ENCODE measurements at places on chromosomes 1 and 21.
A peak's percentile ranks its signal among the peaks of the same experiment; 100 is the strongest.

GRCh38 chr1:1137256-1138045, 21.6 kb upstream of the C1orf159 start:
- DNase-seq: peak; percentile 69

DNA sequence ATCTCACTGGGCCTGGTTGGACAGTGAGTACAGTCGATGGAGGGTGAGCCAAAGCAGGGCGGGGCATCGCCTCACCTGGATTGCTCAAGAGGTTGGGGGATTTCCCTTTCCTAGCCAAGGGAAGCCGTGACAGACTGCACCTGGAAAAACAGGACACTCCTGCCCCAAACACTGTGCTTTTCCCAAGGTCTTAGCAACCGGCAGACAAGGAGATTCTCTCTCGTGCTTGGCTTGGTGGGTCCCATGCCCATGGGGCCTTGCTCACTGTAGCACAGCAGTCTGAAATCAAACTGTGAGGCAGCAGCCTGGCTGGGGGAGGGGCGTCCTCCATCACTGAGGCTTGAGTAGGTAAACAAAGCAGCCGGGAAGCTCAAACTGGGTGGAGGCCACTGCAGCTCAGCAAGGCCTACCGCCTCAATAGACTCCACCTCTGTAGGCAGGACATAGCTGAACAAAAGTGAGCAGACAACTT, 11.3 kb downstream of the C1orf105 start:
- peak; percentile 48 for DNase-seq

GRCh38 chr1:103160281-103160680, 52.0 kb upstream of the COL11A1 start:
- DNase-seq: no peak

DNA sequence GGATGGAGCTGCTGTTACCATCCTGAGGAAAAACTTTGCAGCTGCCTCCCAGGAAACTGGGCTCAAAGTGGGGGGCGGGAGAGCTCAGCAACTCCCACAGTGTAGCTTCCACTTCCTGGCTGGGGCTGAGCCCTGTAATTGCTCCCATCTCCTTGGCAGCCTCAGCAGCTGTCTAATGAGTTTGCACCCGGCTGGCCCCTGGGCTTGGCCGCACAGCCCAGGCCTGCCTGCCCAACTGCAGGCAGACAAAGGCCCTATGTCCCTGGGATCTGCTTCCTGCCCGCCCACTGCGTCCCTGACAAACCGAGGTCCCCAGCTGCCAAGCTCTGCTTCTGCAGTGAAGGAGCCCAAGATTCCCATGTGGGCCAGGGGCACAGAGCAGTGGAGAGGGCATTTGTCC, 30.1 kb downstream of the EDN2 start:
- DNase-seq: no peak

DNA sequence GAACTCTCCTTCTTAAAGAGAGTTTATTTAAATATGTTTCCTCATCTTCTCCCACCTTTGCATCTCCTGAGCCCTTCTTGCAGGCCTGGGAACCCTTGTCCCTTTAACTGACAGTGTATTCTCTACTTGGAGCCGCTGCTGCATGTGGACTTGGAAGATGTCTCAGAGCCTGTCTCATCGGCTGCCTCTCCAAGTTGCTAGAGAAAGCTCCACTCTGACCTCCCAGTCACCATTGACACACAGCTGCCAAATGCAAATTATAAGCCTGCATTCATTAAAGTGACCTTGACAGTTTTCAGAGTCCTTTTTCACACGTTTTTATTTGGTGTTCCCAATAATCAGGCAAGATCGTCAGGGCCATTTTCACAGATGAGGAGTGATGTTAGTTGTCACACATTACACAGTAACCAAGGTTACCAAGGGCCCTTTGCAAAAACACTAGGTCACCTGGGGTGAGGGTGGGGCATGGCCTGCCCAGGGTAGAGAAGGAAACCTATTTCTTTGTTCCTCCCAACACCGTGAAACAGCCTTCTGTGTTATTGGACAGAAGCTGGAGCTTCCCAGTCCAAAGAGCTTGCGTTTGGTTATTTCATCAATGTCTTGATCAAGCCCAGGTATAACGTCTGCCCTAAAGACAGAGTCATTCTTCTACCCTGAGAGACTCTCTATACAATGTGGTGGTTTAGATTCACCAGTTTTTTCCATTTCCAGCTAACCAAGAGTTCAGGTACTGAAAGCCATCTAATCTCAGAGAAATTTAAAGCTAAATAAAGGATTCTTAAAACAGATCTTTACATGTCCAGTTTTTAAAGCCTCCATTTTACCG, 164.1 kb downstream of the GALNT2 start:
- DNase-seq: no peak

DNA sequence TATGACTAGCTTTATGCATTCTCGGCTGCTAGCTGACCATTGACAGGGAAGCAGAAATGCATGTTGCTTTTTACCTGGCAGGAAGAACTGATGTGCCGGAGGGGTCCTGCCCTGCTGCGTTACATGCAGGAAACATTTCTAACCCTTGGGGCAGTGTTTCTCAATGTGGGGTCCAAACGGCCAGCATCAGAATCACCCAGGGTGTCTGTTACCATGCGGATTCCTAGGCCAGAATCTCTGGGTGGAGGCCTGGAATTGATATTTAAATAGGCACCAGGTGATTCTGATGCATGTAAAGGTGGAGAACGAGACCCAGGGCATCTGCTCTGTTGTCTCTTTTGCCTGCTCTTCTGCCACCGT, 182.7 kb downstream of the PCP4 start:
- DNase-seq: no peak

DNA sequence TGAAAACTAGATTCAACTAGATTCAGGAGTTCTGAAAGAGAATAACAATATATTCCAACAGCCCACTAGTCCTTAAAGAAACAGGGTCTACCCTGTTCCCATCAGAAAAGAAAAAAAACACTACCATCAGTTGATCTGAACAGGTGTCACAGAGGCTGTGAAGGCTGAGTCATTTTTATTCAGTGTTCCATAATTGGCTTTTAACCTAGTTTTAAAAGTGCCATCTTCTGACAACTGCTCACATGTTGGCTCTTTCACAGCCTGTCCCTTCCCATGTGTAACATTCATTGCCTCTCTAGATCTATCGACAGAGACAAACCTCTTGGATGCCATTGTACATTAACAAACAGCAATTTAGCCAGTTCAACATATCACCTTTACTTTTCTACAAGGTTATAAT, 243.7 kb downstream of the TBX15 start:
- DNase-seq: no peak

GRCh38 chr1:10680487-10680886, 116.0 kb downstream of the CASZ1 start:
- DNase-seq: no peak

- no peak for DNase-seq
Observed at GRCh38 chr21:16264319-16264718, 534.5 kb downstream of the USP25 start.

DNA sequence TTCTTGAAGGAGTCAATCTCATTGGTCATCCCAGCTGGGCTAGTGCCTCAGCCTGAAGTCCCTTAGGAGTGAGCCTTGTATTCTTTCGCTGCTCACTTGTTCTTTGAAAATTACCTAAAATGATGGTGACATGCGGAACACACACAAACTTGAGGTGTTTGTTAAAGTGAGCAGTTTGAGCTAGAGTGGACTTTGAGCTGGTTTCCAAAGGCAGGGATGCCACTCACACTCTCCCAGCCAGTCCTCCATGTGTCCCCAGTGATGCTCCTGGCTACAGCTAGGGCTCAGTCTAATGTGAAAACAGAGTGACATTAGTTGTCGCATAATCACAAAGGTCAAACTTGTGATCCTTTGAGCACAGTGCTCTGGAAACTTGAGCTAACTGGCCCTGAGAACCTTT, 84.3 kb downstream of the DTL start:
- no peak for DNase-seq

GRCh38 chr1:87219141-87219540, 109.5 kb upstream of the LMO4 start:
- no peak for DNase-seq

- no peak for DNase-seq
Observed at GRCh38 chr1:210413951-210414350, 85.2 kb downstream of the HHAT start.

DNA sequence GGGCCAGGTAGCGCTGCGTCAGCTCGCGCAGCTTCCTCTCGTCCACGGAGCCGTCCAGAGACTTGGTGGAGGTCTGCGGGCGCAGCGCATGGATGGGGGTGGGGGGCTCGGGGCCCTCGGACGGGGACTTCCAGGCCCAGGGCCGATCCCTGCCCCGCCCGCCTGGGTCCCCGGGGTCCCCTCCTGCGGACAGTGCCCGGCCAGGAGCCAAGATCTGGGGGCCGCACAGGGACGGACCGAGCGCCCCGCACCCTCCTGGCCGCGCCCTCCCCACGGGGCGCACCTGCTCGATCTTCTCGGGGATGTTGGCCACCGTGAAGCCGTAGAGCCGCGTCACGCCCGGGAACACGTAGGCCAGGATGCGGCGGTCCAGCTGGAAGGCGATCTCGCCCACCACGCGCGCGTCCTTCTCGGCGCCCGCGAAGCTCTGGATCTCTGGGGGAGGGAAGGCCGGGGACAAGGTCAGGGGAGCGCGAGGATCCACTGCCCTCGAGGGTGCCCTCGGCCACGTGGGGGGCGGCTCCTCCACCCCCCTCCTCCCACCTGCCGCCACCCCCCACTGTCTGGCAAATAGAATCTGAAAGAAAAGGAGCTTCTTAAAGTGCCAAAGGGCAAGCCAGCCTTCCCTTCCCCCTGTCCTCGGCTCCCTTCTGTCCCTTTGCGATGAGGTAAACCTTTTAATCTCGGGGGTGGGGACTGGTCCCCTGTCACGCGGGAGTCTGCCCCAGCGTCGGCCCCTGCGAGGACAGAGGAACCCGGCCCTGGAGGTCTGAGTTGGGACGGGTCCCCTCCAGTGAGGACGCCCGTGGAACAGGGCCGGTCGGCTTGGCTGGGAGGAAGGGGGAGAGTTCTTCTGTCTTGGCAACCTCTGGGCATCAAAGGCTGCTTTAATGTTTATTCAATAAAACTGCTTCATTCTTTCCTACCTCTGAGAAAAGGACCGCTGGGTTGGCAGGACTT, 6.5 kb upstream of the FTCD start:
- DNase-seq: no peak

GRCh38 chr1:2070800-2071530, 20.8 kb downstream of the PRKCZ start:
- DNase-seq: no peak

DNA sequence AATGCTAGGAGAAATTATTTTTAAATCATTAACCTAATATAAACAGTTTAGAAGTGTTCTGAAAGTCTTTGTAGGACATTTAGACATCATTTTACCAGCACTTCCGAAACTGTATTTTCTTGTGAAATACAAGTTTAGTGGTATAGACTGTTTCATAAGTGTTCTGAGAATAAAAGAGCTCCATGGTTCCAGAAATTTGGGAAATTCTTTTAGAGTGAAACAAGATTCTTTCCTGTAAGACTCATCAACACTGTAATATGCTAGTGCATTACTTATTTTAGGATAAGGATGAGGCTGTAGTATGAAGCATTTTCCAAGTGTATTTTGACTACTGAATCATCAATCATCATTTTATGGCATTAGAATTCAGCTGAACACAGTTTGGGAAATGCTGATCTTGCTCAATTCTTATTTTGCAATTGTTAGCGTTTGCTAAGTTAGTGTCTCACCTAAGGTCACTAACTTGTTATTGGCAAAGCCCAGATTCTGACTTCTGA, 73.4 kb downstream of the CEP350 start:
- DNase-seq: no peak

DNA sequence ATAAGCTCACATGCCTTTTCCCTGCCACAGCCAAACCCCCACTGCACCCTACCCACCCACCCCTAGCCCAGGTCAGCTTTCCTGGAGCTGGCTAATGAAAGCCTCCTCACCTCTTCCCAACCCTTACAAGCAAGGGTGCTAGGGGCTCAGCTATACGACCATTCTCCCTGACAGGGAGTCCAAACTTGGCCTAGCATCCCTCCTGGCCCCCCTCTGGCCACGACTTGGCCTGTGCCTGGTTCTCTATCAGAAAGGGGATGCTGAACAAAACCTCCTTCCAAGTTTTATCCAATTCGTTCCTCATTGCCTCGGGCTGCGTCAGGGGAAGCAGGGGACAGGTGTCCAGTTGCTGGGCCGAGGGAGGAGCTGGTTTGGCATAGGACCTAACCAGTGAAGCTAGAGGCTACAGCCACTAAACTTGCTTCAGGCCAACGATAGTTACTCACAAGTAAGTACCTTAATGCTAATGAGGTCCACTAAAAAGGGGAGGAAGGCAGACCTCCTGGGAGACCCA, 8.6 kb downstream of the TMEM81 start:
- no peak for DNase-seq

DNA sequence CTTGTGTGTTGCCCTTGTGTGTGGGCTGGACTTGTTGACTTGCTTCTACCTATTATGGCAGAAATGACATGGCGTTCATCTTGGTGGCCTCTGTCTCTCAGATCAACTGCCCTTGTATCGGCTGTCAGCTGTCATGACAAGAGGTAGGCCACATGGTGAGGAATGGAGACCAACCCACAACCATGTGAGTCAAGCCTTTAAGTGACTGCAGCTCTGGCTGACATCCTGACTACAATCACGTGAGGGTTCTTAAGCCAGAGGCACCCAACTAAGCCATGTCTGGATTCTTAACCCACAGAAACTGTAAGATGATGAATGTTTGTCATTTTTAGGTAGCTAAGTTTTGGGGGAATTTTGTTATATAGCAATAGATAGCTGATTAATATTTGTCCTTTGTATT, 82.1 kb downstream of the KCND3 start:
- DNase-seq: no peak

GRCh38 chr1:204093781-204094180, 20.9 kb downstream of the SOX13 start:
- DNase-seq: no peak

- no peak for DNase-seq
Observed at GRCh38 chr1:15764269-15764764, 5.7 kb downstream of the FBLIM1 start.

- no peak for DNase-seq
Observed at GRCh38 chr1:183206538-183207122, 20.6 kb downstream of the LAMC2 start.

DNA sequence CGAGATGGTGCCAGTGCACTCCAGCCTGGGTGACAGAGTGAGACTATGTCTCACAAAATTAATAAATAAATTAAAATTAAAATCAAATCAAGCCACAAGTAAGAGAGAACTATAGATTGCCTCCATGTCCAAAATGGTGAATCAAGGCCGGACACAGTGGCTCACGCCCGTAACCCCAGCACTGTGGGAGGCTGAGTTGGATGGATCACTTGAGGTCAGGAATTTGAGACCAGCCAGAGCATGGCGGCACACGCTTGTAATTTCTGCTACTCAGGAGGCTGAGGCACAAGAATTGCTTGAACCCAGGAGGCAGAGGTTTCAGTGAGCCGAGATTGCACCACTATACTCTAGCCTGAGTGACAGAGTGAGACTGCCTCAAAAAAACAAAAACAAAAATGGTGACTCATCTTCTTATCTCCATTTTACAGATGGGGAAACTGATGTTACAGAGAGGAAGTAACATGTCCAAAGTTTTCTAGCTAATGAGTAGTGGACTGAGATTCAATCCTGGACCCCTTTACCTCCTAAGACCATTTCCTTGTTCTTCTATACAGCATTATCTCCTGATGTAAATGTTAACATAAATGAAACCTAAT, 99.0 kb upstream of the HNRNPU start:
- DNase-seq: no peak

Data from activated CD4-positive, alpha-beta T cell treated with anti-CD3 and anti-CD28 coated beads, Interleukin-2, amount 10 ng/mL, durations not matched to agents 7 days and 5 days (primary cell).